ENCODE measurements at places on chromosomes 1 and 21.

DNA sequence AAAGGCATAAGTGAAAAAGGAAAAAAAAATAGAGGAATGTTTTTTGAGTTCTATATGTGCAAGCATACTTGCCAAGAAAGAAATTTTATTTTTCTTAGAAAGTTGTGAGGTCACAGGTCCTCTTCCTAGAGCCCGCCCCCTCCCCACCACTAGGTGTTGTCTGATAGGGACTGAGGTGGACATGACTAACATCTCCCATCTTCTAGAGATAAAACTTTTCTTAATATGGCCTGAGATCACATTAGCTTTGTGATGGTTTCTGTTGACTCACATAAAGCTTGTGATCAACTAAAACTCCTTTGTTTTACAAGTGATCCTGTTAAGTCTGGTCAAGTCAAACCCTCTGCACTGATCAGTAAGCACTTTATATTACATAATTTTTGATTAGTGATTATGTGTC, 33.4 kb upstream of the CITED4 start:
- no peak for DNase-seq

GRCh38 chr1:57380923-57381322, 42.9 kb downstream of the DAB1 start:
- no peak for DNase-seq

- DNase-seq: no peak
These were observed 162.2 kb downstream of the DPYD start for GRCh38 chr1:97758541-97759057.

DNA sequence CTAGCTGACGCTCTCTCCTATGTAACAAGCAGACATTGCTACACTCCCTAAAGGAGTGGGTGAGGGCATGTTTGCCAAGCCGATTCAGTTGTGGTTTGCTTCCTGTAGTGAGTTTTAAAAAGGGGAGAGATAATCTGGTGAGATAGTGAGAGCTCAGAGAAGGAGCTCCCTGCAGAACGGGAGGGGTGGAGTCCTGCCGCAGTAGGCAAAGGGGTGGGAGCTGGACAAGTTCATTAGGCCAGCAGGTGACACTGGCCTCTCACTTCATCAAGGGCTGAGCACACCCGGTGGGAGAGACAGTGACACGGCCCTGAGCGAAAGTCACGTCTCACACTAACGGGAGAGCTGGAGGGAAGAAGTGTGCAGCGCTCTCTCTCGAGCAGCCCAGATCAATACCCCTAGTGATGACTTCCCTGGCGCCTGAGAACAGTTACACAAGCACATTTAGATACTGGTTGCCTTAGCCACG, 144.0 kb upstream of the CD34 start:
- no peak for DNase-seq

DNA sequence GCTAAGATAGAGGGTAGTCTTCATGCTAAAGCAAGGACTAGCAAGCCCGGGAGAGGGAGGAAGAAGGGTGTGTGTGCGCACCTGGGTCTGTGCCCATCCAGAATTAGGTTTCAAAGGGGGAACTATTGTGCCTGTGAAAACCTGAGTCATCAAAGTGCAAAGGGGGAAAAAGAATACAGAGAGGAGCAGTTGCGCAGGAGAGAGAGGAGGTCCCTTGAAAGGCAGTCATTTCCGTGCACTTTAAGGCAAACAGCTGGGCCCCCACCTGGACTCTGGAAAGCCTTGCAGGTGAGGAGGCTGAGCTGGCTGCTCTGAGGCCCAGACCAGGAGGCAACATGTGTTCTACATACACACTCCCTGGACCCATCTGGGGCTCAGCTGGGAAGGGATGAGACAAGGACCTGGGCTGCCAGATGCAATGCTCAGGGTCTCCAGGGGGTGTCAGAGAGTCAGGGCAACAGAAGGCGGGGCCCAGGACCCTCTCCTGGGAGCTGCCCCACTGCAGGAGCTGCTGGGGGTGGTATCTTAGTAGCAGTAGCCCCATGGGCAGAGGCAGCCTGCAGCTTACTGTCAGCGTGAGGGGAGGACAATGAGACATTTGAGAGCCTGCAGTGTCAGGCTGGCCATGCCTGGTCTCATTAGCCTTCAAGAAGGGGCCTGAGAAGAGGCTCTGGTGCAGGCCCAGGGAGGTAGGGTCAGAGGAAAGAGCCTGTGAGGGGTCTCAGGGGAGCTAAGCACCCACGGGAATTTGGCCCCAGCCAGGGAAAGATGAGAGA, 14.3 kb downstream of the PROK1 start:
- no peak for DNase-seq

- DNase-seq: no peak
These were observed 20.9 kb upstream of the PDXK start for GRCh38 chr21:43697758-43698643.

Data from SK-N-SH (cell line).